Kidney (tissue), 22 donors: ENCODE measurements at places on chromosomes 2 and 18.
A peak's percentile ranks its signal among the peaks of the same experiment; 100 is the strongest.

DNA sequence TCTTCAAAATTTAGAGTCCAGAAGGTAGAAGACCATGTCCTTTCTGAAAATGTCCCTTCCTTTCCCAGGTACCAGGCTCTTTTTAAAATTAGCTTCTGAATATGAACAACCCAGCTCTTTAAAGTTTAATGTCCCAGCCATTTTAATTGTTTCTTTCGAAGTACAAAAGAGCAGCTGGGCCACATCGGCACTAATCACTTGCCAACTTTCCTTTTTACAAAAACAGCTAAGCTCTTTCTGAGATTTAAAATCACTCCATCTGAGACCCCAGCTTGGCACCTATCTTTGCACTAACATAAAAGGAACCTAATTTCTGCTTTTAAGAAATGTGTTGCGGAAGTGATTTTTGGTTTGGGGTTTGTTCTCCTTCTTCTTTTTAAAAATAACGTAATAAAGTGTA lies 2.6 kb downstream of the BOD1L2 start:
- H3K36me3 ChIP-seq, result no peaks in the 10 kb centered on the region
- no peak overlapping the region for H3K27ac ChIP-seq
- H3K27me3 ChIP-seq, result no peaks in the 10 kb centered on the region
- H3K4me3 ChIP-seq, result no peak overlapping the region
- no peaks in the 10 kb centered on the region for H3K4me1 ChIP-seq

- no peaks in the 10 kb centered on the region for H3K27me3 ChIP-seq
- H3K4me1 ChIP-seq, result no peaks in the 10 kb centered on the region
- no peak overlapping the region for H3K27ac ChIP-seq
- no peak for DNase-seq
- H3K4me3 ChIP-seq, result no peak overlapping the region
Measured at GRCh38 chr2:238391042-238391689, 35.6 kb upstream of the ASB1 start.

- peak; percentile 43 for DNase-seq
- H3K27ac ChIP-seq, result no peak overlapping the region
- no peak overlapping the region for H3K4me3 ChIP-seq
- H3K4me1 ChIP-seq, result peaks cover 8% of the 10 kb centered on the region
- H3K36me3 ChIP-seq, result no peaks in the 10 kb centered on the region
Measured at GRCh38 chr2:191318729-191319078, 73.5 kb downstream of the MYO1B start.

DNA sequence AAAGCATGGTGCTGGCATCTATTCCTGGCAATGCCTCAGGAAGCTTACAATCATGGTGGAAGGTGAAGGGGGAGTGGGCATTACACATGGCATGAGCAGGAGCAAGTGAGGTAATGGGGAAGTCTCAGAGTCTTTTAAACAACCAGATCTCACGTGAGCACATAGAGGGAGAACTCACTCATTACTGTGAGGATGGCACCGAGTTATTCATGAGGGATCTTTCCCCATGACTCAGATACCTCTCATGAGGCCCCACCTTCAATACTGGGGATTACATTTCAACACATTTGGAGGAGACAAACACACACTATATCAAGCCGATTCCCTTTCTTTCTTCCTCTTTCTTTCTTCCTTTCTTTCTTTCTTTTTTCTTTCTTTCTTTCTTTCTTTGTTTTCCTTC lies 47.9 kb upstream of the FANCL start:
- H3K27ac ChIP-seq, result no peak overlapping the region
- H3K36me3 ChIP-seq, result no peaks in the 10 kb centered on the region
- DNase-seq, result no peak

- H3K36me3 ChIP-seq, result no peaks in the 10 kb centered on the region
- H3K4me1 ChIP-seq, result peaks cover 2% of the 10 kb centered on the region
- peak overlapping the region; percentile 9 for H3K27ac ChIP-seq
- no peak overlapping the region for H3K4me3 ChIP-seq
Measured at GRCh38 chr2:177268187-177268871, 3.8 kb upstream of the NFE2L2 start.

DNA sequence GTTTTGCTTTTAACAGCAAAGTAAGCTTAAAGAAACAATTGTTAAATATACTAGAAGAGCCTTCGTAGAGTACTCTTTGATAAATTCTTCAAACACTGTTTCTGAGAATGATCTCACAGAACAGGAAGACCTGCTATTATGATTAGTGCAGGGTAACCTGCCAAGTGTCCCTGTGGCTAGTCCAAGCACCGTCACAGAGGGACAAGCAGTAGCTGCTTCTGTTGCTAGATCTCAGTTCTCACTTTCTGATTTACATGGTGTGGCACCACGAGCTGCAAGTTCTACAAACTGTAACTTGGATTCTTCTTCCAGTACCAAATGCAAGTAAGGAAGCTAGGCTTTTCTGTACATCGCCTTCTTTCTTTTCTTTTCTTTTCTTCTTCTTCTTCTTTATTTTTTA lies 121.5 kb downstream of the PIEZO2 start:
- H3K4me1 ChIP-seq, result no peaks in the 10 kb centered on the region
- H3K4me3 ChIP-seq, result no peak overlapping the region
- no peak overlapping the region for H3K27ac ChIP-seq
- no peaks in the 10 kb centered on the region for H3K36me3 ChIP-seq
- DNase-seq, result no peak

DNA sequence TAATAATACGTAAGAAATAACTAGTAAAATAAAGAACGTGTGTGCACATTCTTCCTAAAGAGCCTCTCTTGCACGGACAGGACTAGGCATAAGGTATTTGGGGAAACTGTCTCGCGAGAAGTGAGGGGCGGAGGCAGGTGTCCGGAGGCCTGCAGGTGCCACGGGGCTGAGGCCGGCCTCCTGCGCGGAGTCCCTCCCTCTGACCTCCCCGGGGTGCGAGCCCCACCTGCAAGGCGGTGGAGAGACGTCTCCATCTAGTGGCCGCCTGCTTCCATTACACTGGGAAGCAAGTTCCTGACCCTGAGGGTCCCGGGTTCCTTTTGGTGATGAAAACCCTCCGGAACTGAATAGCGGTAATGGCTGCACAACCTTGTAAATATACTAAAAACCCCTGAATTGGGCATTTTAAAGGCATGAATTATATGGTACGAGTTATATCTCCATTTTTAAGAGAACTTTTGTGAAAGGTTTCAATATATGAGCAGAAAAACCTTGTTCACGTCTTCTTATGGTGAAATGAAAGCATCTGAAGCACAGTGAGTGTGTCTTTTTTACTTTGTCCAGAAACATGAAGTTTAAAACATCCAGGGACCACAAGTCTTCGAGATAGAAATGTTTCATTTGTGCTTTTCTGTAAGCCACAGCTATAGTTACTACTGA lies 35.5 kb upstream of the CTDP1 start:
- no peak overlapping the region for H3K4me3 ChIP-seq
- no peaks in the 10 kb centered on the region for H3K27me3 ChIP-seq
- no peak overlapping the region for H3K27ac ChIP-seq
- no peaks in the 10 kb centered on the region for H3K36me3 ChIP-seq
- H3K4me1 ChIP-seq, result no peaks in the 10 kb centered on the region
- peak; percentile 80 for DNase-seq

DNA sequence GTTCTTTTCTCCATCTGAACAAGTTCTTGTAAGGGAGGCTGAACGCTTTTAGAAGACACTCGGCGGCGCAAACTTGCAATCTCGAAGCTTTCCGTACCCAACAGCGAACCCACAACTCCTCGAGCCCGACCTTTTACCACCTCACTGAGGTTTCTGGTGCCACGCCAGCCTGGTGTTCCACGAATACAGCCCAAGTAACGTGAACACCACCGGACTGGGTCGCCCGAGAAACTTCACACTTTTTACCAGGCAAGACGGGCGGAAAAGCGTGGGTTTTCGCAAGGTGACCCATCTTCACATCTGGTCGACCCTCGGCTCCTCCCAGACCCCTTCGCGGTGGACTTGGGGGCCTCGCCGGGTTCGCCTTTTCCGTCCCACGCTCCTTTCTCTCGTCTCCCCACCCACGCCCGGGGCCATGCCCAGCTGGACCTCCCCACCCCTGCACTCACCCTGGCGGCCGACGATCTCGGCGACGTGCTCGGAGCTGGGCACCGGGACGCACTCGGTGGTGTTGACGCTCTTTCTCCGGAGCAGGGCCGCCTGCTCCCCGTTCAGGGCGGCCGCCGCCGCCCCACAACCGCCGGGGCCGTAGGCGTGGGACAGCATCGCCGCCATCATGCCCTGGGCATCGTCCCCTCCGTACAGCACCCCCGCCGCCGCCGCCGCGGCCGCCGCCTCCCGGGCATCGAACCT lies 1.2 kb downstream of the MEX3C start:
- peak overlapping the region; percentile 93 for H3K27ac ChIP-seq
- H3K27me3 ChIP-seq, result no peaks in the 10 kb centered on the region
- H3K4me1 ChIP-seq, result peaks cover 20% of the 10 kb centered on the region

GRCh38 chr2:147577323-147577997 lies 267.4 kb upstream of the ACVR2A start:
- H3K4me3 ChIP-seq, result no peak overlapping the region
- H3K27ac ChIP-seq, result no peak overlapping the region
- no peaks in the 10 kb centered on the region for H3K36me3 ChIP-seq
- no peaks in the 10 kb centered on the region for H3K27me3 ChIP-seq
- H3K4me1 ChIP-seq, result no peaks in the 10 kb centered on the region
- DNase-seq, result no peak

DNA sequence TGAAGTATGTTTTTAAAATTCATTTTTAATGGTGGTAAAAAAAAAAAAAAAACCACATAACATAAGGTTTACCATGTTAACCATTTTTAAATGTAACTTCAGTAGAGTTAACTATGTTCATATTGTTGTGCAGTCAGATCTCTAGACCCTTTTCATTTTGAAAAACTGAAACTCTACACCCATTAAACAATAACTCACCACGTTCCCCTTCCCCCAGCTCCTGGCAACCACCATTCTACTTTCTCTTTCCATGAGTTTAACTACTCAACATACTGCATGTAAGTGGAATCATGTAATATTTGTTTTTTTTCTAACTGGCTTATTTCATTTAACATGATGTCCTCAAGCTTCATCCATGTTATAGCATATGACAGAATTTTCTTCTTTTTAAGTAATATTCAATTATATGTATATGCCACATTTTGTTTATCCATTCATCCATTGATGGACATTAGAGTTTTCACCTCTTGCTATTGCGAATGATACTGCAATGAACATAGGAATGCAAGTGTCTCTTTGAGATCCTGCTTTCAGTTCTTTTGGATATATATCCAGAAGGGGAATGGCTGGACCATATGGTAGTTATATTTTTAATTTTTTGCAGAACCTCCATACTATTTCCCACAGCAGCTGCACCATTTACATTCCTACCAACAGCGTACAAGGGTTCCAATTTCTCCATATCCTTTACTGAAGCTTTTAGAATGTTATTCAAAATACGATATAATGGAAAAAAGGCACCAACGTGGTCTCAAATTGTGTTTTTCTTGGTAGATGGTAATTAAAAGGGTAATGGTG lies 91.0 kb downstream of the SPTBN1 start:
- no peaks in the 10 kb centered on the region for H3K36me3 ChIP-seq
- peak overlapping the region; percentile 82 for H3K27ac ChIP-seq
- H3K4me1 ChIP-seq, result peaks cover 3% of the 10 kb centered on the region
- DNase-seq, result no peak
- H3K27me3 ChIP-seq, result no peaks in the 10 kb centered on the region

DNA sequence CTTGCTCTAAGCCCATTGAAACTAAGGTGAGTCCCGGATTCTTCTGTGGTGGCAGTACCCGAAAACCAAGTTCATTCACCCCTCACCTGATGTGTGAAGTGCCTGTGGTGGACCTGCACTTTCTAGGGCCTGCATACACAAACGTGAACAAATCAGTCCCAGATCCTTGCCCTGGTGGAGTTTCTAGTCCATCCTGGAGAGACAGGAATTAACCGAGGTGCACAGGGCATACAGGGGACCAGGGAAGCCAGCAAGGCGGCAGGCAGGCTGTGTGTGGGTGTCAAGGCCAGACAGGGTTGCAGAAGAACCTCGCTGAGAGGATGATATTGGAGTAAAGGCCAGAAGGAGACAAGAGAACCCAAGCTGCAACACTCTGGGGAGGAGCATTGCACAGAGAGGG lies 106.1 kb downstream of the SMIM21 start:
- H3K4me1 ChIP-seq, result no peaks in the 10 kb centered on the region
- no peak overlapping the region for H3K27ac ChIP-seq
- no peaks in the 10 kb centered on the region for H3K27me3 ChIP-seq
- no peaks in the 10 kb centered on the region for H3K36me3 ChIP-seq

- H3K4me1 ChIP-seq, result no peaks in the 10 kb centered on the region
- H3K27me3 ChIP-seq, result no peaks in the 10 kb centered on the region
- no peak for DNase-seq
- H3K27ac ChIP-seq, result no peak overlapping the region
- no peaks in the 10 kb centered on the region for H3K36me3 ChIP-seq
Measured at GRCh38 chr2:236642584-236643291, 73.1 kb downstream of the ACKR3 start.

DNA sequence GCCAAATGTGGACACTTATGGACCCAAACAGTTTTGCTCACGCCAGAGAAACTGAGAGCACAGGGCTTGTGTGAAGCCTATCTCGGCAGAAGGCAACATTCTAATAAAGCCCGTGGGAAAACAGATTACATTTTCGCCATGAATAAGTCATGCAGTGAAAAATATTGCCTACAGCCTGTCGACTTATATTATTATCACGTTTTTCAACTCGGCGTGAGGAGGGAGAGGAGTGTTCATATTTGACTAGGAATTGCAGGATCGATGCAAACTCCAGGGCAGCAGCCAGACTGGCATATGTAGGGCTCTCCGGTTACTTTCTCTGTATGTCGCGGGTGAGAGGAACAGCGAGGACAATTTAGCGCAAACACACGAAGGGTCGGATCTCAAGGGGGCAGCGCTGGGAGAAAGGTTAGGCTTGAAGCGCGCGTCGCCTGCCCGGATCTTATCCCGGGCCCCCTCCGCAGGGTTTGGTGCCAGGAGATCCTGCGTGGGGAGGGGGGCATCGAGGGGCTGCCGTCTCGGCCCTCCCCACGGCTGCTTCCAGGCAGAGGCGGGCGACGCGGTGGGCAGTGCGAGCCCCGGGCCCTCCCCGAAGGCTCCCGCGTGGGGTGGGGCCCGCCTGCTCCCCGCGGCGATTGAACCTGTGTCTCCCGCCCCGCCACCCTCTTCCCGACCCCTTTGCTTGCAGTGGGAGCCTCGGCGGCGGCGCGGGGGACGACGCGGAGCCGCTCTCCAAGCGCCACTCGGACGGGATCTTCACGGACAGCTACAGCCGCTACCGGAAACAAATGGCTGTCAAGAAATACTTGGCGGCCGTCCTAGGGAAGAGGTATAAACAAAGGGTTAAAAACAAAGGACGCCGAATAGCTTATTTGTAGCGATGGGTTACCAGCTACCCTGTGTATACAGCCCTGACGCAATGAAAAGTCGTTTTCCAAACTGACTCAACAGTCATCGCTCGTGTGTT lies 4.4 kb downstream of the ADCYAP1 start:
- H3K27me3 ChIP-seq, result peaks cover 56% of the 10 kb centered on the region
- no peak for DNase-seq
- no peak overlapping the region for H3K27ac ChIP-seq
- no peak overlapping the region for H3K4me3 ChIP-seq

GRCh38 chr18:49666045-49666775 lies 104.4 kb downstream of the LIPG start:
- H3K27me3 ChIP-seq, result no peaks in the 10 kb centered on the region
- no peaks in the 10 kb centered on the region for H3K4me1 ChIP-seq
- no peak overlapping the region for H3K27ac ChIP-seq
- H3K4me3 ChIP-seq, result no peak overlapping the region
- no peaks in the 10 kb centered on the region for H3K36me3 ChIP-seq
